Hippocampal formation (tissue), 2 donors: ENCODE measurements at places on chromosomes 7 and 10.

- no peak for DNase-seq
Observed at GRCh38 chr10:49387071-49387470, 8.8 kb downstream of the DRGX start.

- DNase-seq: no peak
Observed at GRCh38 chr10:35136263-35136815, 9.7 kb downstream of the CREM start.

DNA sequence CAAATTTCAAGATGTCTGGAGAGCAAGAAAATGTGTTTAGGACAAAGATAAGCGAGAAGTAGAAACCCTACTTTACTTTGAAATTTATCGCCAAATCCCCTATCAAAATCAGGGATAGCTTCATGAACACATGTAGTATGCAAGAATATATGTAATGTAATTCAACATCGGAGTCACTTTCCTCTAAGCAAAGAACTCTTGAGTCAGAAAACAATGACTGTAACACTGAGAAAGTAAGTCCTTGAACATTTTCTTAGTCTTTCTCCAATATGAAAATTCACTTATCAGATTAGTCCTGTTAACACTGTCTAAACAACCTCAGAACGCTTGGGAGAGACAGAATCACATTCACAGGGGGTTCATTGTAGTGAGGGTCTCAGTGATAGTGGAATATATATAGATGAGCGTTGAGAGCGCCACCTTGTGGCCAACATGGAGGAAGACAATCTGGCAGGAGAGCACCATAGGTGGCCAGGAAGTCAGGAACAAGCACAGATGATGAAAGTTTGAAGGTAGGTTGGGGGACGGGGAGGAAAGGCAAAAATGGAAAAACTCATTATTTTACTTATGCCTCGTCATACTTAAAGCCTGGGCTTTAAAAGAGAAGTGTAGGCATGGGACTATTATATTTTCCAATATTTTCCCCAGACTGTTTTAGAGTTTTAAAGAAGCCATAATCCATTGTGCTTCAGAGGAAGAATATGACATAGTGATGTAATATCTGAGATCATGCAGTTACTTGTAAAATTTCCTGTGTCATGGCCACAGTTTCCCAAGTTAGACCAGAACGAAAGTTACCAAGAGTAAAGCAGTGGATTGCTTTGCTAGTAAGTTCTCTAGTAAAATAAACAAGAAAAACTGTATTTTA, 115.5 kb upstream of the GNAI1 start:
- peak; percentile 31 for DNase-seq

DNA sequence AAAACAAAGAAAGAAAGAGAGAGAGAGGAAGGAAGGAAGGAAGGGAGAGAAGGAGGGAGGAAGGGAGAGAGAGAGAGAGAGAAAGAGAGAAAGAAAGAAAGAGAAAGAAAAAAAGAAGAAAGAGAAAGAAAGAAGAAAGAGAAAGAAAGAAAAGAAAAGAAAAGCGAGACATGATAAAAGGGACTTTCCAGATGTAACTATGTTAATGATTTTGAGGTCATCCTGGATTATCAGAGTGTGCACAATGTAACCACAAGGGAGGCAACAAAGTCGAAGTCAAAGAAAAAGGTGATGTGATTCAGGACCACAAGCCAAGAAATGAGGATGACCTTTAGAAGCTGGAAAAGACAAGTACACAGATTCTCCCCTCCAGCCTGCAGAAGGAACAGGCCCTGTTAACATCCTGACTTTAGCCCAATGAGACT, 48.9 kb upstream of the PAX2 start:
- DNase-seq: no peak

GRCh38 chr10:62170732-62171131, 97.9 kb downstream of the RTKN2 start:
- no peak for DNase-seq

DNA sequence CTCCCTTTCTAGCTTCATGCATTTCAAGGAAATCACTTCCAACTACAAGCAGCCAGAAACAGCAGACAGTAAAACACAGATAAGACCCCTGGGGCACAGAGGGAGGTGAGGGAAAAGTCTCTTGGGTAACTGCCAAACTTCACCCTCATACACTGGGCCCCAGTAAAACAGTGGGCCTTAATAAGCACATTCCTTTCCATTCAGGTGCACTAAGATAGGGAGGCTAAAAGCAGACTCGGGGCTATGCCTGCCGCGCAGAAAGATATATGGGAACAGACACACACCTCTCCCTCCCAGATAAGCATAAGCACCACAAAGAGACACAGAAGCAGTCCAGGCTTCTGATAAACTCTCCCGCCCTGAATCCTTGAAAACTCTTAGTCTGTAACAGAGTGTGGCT, 117.0 kb downstream of the TYW1B start:
- no peak for DNase-seq
